Fibroblast of lung (primary cell): ENCODE measurements at places on chromosomes 2 and 18. TPM values are rescaled to one million over a fixed set of nuclear protein-coding genes. Genes with fewer than 3 reads are reported as not detected.
A peak's percentile ranks its signal among the peaks of the same experiment; 100 is the strongest.

GRCh38 chr2:26463244-26464192 is 14.4 kb downstream of the OTOF start:
- DNase-seq = no peak

- peak; percentile 50 for DNase-seq
These were observed 88.4 kb downstream of the BCL2L11 start for GRCh38 chr2:111209045-111209514.

The C1GALT1C1L gene
- 0.82 and 1.9 TPM in 2 replicates for polyA plus RNA-seq

The AFF3 gene
- polyA plus RNA-seq = 0.24 and 2.5 TPM in 2 replicates

The MGAT4A gene
- polyA plus RNA-seq = 0.08 and 0.10 TPM in 2 replicates

The FBXO48 gene
- polyA plus RNA-seq = 0.65 and 0.77 TPM in 2 replicates

The OBSL1 gene
- 15.2 and 24.7 TPM in 2 replicates for polyA plus RNA-seq
